Activated CD4-positive, alpha-beta T cell treated with anti-CD3 and anti-CD28 coated beads for 36 hours (primary cell): ENCODE measurements at places on chromosomes 5 and 9. TPM values are rescaled to one million over a fixed set of nuclear protein-coding genes. Genes with fewer than 3 reads are reported as not detected.

GRCh38 chr5:56375011-56375410 lies 141.9 kb upstream of the ANKRD55 start:
- DNase-seq = no peak

GRCh38 chr9:129880654-129881546 lies 45.6 kb downstream of the USP20 start:
- no peak for DNase-seq

- DNase-seq = no peak
These were observed 2.8 kb downstream of the TUBB4B start for GRCh38 chr9:137243626-137244485.

DNA sequence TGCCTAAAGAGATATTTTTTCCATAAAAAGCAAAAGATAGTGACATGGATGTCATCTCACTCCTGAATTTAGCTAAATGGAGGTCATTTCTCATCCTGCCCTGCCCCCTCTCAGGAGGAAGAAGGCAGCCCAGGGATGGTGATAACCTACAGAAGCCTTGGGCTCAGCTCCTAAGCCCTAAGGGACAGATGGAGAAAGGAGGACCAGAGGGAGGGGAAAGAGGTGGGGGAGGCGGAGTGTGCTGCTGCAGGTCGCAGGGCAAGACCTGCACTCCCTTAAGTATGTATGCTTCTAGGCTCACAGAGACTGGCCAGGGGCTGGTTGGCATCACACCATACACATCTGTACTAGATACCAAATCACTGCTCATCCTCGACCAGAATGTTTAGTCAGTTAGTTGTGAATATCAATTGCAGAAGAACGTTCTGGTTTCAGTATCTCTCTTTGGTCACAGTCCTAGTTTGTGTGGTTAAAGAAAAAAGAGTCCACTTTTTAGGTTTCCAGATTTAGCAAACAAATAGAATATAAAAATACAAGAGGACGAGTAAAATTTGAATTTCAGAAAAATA lies 18.4 kb upstream of the CDKN2AIPNL start:
- DNase-seq = no peak

DNA sequence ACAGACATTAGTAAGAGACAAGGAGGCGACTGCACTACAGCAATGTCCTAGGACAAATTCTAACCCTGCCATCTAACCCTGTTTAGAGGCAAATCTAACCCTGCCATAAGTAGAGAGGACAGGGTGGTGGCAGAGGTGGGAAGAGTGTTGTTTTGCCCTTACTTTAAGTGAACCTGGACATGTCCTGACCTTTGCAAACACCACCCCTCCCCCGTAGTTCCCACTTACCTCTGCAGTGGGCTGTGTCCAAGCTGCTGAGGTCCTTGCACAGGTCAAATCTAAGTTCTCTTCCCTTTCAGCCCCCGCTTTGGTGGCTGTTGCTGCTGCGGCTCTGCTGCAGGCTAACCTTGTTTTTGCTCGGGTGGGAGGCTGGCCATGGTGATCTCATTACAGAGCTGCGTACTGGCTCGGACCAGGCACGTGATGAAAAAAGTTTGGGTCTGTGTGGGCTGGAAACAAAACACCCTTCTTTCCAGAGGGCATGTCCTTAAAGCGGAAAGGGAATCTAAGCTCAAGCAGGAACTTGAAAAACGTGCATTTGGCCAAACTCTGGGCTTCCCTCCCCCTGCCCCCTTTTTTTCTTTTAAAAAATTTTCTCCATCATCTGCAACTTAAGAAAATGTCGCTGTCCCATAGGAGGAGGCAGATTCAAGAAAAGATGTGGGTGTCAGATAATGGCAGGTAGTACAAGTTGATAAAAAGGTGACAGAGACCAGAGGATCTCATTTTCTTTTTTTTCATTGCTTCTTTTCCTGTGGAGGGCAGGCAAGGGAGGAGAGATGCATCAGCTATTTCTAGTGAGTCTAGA lies at the start of gene FAXDC2:
Gene FAXDC2 (minus strand): TSS at position 349 of the 808 bp plus-strand sequence. CDS start 12,425 bp downstream, outside the sequence.
- no peak for DNase-seq

GRCh38 chr9:136151214-136151804 lies 32.6 kb upstream of the TMEM250 start:
- DNase-seq = peak; percentile 27

DNA sequence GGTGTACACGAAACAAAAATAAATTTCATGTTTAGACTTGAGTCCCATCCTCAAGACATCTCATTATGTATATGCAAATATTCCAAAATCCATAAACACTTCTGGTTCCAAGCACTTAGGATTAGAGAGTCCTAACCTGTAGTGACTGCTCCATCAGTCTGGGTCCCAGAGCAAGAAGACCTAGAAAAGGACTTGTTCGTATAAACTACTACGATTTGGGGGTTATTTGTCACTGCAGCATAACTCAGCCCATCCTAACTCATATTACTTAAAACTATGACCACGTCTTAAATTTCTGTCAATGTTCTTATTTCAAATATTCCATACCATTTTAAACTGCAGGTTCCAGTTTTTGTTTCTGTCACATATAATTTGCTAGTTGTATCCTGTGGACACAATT lies 463.0 kb downstream of the AGTPBP1 start:
- no peak for DNase-seq

DNA sequence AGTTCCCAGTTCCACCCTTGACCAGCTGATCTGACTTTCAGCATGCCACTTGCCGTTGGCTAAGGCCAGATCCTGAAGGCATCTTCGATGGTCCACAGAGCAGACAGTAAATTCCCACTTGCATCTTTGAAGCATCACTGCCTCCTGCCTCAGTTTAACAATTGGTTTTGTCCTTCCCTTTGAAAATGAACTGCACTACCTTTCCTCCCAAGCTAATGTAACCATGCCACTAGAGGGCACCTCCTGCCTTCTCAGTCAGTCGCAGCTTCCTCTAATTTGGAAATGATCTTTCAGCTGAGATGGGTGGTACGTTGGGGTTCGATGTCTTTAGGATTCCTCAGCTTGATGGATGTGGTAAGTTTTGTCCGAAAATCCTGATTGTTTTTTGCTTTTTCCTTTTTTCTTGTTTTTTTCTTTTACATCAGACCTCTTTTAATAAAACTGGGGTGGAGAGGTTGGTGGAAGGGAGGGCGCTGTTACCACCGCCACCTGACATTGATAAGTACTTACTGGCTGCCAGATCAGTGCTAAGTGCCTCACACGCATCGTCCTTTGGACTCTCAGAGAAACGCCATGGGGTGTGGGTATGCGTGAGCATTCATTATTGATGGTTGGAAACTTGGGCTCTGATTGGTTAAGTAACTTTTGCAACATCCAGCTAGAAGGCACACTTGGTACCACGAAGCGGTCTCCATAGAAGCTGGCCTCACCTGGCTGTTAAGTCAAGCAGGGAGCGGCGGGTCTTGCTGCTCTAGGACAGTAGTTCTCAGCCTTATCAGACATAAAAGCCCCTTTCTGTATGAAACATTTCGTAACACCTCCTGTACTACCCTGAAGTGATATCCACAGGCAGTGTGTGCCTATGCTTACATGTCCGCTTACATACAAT lies 16.9 kb downstream of the PTTG1 start:
- peak; percentile 76 for DNase-seq

GRCh38 chr9:16348531-16348930 lies 521.9 kb downstream of the BNC2 start:
- DNase-seq = no peak

GRCh38 chr5:110477911-110478310 lies 248.6 kb downstream of the TMEM232 start:
- no peak for DNase-seq

DNA sequence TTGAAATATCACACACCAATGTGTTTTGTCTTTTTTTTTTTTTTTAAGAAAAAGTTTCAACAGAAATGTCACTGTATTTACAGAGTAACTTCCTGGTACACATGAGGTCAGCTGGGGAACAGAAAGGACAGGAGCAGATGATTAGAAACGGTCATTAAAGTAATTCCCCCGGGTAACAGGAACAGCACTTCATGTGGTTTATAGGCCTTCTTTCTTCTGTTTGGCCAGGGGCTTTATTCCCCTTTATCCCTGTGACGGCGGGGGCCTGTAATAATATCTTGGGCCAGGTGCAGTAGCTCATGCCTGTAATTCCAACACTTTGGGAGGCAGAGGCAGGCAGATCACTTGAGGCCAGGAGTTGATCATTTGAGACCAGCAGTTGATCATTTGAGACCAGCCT lies 30.5 kb upstream of the MSH3 start:
- no peak for DNase-seq

The SPRY4 gene
- 0.98 TPM for total RNA-seq

The GPR151 gene
- total RNA-seq = not detected

The TNIP1 gene
- 408 TPM for total RNA-seq

The BTNL3 gene
- total RNA-seq = not detected
